ENCODE measurements at places on chromosomes 7 and 10. TPM values are rescaled to one million over a fixed set of nuclear protein-coding genes. Genes with fewer than 3 reads are reported as not detected.

Gene WBP1L
- total RNA-seq: 8.1 TPM

Gene ASZ1
- total RNA-seq: not detected

Gene HOGA1
- 70.8 TPM for total RNA-seq

Gene C7orf57
- total RNA-seq: 0.26 TPM

Gene NUDT13
- 4.7 TPM for total RNA-seq

Gene MMD2
- total RNA-seq: not detected

Gene FEZF1
- not detected for total RNA-seq

Gene CFTR
- not detected for total RNA-seq

Gene PARG
- total RNA-seq: 19.5 TPM

Gene GPR22
- total RNA-seq: not detected

Gene NPY4R
- not detected for total RNA-seq

Gene ACSM6
- total RNA-seq: not detected

Gene CAMK2B
- total RNA-seq: 0.14 TPM

Gene ANKRD22
- not detected for total RNA-seq

Gene GBX1
- not detected for total RNA-seq

Gene GHRHR
- not detected for total RNA-seq

Gene TEX47
- total RNA-seq: not detected

Gene CRTAC1
- total RNA-seq: not detected

Gene RPEL1
- total RNA-seq: not detected

Gene ANKRD30A
- total RNA-seq: not detected

Gene VIPR2
- not detected for total RNA-seq

Gene H2BK1
- not detected for total RNA-seq

Gene UBTD1
- total RNA-seq: 23.3 TPM

Gene CLCN1
- total RNA-seq: not detected

Gene CALML5
- total RNA-seq: not detected

Gene OPALIN
- total RNA-seq: not detected

Gene LBX1
- not detected for total RNA-seq

Gene LRRD1
- total RNA-seq: not detected

Gene GRM3
- total RNA-seq: not detected
